ENCODE measurements at places on chromosomes 3 and 15.
A peak's percentile ranks its signal among the peaks of the same experiment; 100 is the strongest.

DNA sequence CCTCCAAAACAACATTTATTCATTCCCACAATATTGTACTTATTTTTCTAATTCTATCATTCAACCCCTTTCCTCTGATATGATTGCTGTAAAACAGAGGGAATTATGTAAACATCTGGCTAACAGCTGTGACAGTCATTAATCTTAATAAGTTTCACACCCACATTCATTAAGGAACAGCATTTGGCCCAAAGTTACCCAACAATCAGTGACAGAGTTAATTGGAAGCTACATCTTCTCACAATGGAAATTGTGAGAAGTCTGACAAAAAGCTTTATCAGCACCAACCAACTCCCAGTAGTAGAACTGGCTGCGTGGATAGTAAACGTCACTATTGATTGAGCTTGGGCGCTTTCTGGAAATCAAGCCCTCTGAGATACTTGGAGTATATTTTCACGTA is 165.8 kb upstream of the SLC24A5 start:
- DNase-seq = no peak

GRCh38 chr3:129199366-129199765 is 15.7 kb upstream of the CNBP start:
- DNase-seq = no peak

DNA sequence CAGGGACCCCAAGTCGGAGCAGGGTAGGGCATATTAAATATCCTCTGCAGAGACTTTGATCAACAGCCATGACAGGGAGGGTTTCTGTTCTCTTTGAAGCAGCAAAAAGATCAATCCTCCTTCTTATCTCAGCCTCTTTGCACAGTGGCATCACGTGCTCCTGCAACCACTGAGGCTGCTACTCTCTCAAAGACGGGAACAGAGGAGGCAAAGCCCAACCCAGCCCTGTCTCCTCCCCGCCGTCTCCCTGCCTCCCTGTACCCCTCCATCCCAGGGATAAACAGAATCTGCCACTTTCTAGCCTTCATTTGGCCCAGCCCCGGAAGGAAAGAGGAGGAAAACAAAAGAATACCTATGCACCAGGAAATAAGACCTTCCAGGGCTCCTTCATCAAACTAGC is 7.5 kb upstream of the TBC1D21 start:
- DNase-seq = no peak

DNA sequence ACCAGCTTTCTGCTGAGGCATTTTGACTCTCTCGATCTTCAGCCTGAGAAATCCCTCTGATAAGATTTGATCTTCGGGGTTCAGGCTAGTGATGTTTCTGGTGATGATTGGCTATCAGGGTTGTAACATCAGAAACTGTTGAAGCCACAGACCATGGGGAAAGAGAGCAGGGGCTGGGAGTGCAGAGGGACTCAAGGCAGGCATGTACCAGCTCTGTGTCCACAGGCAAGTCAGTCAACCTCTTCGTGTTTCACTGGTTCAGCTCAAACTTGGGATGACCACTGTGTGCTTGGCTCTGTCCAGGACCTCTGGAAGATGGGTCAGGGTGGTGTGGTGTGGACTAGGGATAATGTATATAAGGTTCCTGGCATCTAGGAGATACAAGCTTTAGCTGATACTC is 116.5 kb downstream of the EEFSEC start:
- no peak for DNase-seq

DNA sequence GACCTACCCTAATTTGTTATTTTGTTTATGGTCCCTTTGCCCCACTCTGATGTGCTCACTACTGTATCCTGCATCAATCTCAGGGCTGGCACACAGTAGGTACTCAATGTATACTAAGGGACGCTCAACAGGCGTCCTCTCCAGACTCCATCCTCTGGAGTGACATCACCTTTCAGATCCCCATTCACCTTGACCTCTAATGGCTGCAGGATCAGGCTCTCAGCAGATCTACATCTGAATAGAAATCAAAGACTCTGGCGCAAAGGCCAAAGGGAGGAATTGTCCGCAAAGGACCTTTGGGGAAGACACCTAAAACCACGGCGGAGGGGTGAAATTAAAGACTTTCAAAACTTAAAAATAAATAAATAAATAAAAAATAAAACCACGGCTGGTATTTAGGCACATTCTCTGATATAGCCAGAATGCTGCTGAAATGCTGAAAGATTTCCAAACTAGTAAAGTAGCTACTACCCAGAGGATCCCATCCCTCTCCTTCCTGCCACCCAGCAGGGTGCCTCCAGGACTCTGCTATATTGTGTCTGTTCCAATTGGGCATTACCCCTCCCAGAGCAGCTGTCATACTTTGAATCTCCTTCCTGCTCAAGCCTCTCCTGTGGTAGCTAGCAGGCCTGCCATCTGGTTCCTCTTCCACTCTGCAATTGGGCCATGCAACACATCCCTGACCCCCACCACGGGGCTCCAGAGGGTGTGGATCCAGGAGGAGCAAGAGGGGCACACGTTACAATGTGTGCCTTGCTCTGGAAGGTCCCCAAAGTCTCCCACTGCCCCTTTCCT is 6.1 kb downstream of the SHF start:
- DNase-seq = no peak

DNA sequence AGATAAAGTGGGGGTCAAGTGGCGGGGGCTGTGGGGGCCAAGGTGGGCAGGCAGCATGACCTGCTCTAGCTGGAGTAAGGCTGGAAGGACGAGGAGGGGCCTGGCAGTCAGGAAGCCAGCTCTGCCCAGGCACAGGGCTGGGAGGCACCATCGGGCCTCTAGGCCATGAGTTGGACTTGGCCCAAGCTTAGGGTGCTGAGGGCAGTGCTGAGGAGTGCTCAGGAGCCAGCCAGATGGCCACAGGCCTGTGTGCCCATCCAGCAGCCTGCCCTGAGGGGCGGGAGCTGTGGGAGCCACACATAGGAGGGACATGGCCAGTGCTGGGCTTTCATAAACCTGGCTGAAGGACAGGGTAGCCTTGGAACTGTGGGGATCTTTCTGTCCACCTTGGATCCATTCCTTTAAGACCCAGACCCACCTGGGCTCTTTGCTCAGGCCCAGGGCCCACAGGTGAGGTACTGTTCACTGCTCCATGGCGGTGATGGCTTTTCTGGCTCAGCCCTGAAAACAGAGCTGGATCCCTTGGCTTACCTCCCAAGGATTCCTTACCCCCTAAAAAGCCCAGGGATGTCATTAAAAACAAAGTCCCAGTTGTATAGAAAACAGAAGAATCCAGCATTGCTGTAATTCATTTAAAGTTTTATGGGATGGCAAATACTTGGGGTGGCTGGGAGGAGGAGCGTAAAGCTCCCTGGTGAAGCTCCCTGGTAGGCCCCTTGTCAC is 137.0 kb downstream of the DNAJB8 start:
- DNase-seq = no peak

- DNase-seq = peak; percentile 64
These were observed 756 bp upstream of the CAMK2N2 start for GRCh38 chr3:184261854-184262763.

DNA sequence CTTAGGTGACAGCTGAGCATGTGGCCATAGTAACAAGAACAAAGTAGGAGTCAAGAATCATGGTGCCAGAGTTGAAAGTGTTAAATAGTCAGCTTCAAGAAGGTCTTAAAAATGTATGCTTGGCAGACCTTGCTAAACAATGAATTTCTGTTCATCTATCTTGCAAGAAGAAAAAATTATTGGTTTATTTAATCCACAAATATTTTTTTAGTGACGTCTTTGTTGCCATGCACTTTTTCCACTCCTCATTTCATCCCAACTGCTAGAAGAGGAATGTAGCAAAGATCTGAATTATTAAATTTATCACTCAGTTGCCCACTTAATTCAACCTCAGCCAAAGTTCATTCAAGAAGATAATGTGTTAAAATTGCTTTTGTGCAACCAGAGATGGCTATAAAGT is 3.2 kb upstream of the SLC4A7 start:
- DNase-seq = no peak

GRCh38 chr15:36763685-36764084 is 184.3 kb downstream of the CDIN1 start:
- DNase-seq = no peak

GRCh38 chr15:94487635-94488034 is 256.3 kb downstream of the MCTP2 start:
- no peak for DNase-seq

GRCh38 chr3:60081381-60082095 is 1031.7 kb upstream of the CFAP20DC start:
- no peak for DNase-seq

GRCh38 chr3:3800080-3800455 is 837 bp downstream of the LRRN1 start:
- DNase-seq = no peak

- no peak for DNase-seq
These were observed 18.6 kb downstream of the DCP1A start for GRCh38 chr3:53328746-53329145.

DNA sequence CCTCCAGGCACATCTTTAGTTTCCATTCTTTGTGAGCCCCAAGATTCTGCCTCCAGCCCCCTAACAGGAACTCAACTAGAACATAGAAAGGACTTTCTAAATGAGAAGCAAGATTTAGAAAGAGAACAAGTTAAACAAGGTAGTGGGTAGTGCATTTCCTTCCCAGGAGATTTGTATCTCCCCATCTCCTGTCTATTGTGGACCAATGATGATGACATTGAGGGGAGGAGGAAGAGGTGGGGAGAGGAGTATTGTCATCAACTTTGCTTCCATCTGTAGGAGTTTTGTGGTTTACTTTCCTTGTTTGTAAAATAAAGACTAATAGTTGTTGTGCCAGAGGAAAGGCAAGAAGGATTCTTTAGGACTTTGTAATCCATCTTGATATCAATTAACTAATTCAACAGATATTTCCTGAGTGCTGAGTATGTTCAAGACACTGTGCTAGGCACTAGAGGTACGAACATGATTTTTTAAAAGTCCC is 235.3 kb upstream of the ROPN1 start:
- DNase-seq = no peak

DNA sequence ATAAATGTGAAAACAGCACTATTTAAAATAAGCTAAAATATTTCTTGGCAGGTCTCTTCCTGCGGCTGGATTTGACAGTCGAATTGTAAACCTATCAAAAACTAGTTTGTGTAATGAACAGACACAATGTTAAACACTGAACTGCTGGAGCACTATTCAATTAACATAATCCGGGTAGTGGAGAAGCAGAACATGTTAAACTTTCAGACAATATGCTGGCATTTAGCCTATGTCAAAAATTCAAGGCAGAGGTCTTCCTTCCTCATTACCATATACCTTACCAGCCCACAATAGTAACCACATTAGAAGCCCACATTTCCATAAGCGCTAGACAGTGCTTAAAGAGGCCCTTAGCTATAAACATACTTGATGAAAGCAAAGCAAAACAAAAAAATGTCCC is 1042.9 kb downstream of the ROBO1 start:
- DNase-seq = no peak

DNA sequence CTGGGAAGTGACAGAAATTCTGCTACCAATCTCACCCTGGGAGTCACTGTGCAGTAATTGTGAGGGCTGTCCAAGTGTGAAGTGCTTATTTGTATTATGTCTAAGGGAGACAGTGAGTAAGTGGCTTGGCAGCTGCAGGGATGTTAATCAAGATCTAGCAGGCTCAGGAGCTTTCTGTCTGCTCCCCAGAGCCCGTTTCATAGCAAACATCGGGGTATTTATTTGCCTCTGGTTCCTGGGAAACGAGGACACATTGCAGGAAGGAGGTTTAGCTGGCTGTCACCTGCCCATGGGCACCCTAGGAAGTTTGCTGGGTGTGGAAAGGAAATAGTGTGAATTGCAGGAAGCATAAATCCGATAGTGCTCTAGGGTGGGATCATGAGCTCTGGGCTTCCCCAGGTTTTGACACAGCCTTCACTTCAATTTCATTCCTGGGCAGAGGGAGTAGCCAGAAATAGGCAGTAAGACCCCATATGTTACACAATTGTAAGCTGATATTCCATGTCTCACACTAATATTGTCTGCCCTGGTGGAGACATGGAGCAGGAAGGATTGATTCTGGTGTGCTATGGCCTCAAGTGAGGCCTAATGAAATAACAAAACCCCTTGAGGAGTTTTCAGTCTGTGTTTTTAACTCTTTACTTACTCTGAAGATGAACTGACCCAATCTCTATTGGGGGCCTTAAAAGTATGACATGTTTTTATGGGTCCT is 74.1 kb upstream of the MITF start:
- no peak for DNase-seq

DNA sequence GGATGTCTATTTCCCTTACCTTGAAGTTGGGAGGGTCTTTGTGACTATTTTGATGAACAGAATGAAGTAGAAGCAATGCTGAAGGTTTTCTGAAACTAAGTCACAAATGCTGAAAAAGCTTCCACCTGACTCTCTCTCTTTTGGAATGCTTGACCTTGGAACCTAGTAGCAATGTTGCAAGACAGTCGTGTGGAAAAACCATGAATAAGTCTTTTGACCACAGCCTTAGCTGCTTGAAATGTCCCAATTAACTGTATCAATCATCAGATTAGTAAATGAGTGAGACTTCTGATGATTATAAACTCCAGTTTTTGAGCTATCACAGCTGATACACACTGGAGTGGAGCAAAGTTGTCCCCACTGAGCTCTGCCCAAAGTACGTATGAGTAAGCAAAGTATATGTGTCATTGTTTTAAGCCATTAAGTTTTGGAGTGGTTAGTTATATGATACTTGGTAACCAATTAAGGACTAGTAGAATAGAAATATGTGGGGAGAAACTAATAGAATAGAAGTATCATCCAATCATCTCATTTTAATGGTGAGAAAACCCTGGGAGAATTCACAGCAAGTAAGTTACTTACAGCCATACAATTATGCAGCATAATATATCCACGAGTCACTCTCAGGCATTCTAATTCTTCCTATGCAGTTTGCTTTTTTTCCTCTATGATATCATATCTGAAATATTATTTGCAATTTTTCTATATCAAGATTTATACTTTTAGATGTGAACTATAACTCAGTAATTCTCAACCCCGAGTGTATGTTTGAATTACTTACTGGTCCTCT is 1010.6 kb downstream of the ROBO2 start:
- peak; percentile 11 for DNase-seq

DNA sequence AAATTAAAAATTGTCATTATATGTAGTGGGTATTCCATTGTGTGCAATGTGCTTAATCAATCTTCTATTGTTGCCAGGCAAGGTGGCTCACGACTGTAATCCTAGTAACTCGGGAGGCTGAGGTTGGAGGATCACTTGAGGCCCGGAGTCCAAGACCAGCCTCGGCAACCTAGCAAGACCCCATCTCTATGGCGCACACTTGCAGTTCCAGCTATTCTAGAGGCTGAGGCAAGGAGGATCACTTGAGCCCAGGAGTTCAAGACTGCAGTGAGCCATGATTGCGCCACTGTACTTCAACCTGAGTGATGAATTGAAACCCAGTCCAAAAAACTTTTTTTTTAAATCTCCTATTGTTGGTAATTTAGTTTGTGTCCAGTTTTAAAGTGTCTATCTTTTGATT is 33.4 kb upstream of the ABHD2 start:
- DNase-seq = no peak
